ENCODE measurements at places on chromosomes 13 and 19.

DNA sequence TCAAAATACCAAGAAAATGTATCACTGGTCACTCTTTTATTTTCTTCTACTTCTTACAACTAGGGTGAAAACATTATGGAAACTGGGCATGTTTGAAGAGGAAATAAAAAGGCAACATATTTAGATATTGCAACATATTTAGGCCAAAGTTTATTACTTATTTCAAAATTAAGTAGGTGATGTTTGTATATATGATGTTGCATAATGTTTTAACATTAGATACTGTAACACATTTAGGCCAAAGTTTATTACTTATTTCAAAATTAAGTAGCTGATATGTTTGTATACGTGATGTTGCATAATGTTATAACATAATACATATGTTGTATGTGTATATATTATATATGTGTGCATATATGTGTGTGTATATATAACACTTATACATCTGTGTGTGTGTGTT lies 451.3 kb downstream of the LIG4 start:
- no peak for DNase-seq

- DNase-seq: no peak
Observed at GRCh38 chr19:5857203-5858081, 6.2 kb upstream of the FUT3 start.

GRCh38 chr19:1210227-1210538 lies 4.6 kb downstream of the STK11 start:
- DNase-seq: no peak

GRCh38 chr19:4337906-4338440 lies 654 bp downstream of the STAP2 start:
- DNase-seq: no peak

GRCh38 chr13:104798486-104798885 lies 1732.3 kb upstream of the SLC10A2 start:
- DNase-seq: no peak

DNA sequence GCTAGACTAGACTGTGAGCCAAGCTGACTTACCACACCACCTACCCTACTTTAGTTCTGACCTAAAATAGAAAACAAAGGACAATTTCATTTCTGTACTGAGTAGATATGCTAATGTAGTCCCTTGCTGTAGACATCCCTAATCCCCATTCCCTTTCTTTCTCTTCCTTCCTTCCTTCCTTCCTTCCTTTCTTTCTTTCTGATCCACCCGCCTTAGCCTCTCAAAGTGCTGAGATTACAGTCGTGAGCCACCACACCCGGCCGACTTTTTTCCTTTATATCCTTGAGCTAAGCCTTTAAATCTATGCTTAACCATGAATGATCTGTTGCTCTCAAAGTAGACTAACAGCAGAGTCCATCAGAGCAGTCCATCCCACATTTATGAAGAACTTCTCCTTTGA lies 465.0 kb downstream of the SLITRK6 start:
- DNase-seq: no peak

DNA sequence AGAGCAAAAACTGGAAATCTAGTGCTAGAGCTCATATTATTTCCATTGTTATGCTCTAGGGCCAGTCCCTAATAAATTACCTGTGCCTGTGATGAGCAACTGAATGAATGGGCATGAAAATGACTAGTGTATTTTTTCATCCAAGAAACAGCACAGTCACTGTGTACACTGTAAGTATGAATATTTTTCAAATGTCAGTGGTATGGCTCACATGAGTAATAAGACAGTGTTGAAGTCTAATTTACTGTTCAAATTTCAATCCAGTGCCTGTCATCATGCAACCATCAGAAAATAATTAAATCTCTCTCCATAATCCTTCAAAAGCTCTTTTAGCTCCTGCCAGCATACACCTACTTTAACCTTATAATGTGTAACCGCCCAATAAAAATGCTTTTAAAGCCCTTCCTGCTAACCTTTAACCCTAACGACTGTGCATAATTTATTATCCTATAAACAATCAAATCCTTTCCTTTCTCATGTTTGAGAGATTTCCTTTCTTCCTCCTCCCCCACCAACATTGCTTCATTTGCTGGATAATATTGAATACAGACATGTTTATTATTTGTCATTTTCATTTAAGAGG lies 378.3 kb downstream of the GPC5 start:
- no peak for DNase-seq

GRCh38 chr13:30907121-30907861 lies 1.2 kb downstream of the MEDAG start:
- no peak for DNase-seq

DNA sequence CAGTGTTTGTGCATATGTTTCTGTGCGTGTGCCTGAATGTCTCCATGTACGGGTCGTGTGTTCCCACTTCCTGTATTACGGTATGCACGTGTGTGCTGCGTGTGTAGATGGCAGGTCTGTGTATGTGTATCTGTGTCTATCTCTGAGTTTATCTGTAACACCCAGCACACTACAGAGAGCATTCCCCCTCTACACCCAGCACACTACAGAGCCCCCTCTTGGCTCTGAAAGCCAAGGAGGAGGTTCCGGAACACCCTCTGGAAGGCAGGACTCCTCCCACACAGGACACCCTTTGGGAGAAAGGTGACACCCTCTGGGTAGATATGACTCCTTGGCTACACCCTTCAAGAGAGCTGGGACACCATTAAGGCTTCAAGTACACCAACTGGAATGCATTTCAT lies 2.1 kb upstream of the ERFL start:
- no peak for DNase-seq

- no peak for DNase-seq
Observed at GRCh38 chr13:59601993-59602392, 561.7 kb downstream of the DIAPH3 start.

- DNase-seq: no peak
Observed at GRCh38 chr19:33840783-33841182, 44.1 kb downstream of the KCTD15 start.

- no peak for DNase-seq
Observed at GRCh38 chr19:19443902-19444680, 38.6 kb downstream of the GATAD2A start.

DNA sequence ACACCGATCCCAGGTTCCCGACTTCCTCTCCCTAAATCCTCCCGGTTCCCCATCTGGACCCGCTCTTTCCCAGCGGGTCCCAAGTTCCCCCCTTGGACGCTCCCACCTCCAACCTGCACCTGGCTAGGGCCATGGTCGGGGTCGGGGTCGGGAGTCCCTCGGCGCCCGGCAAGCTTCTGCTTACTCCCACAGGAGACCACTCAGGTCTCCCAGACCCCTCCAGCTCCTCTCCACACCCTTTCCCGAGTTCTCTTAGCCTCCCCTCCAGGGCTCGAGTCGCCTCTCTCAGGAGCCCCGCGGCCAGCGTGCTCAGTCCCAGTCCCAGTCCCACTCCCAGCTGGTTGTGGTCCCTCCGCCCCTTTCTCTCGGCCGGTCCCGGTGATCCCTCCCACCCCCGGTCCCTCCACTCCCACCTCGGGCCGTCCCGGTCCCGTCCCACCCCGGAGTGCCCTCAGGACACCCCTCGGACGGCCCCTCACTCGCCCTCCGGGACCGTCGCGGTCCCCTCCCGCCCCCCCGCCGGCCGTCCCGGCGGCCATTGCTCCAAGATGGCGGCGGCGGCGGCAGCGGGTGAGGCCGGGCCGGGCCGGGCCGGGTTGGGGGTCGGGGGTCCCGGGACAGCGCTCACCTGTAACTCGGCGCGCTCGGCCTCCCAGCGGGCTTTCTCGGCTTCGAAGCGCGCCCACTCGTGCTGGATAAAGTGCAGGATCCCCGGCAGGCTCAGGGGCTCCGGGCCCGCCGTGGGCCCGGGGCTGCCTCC lies at the start of gene FKRP:
Gene FKRP (plus strand): TSS at position 537 of the 760 bp plus-strand sequence. CDS start 9,394 bp downstream, outside the sequence.
- DNase-seq: no peak

DNA sequence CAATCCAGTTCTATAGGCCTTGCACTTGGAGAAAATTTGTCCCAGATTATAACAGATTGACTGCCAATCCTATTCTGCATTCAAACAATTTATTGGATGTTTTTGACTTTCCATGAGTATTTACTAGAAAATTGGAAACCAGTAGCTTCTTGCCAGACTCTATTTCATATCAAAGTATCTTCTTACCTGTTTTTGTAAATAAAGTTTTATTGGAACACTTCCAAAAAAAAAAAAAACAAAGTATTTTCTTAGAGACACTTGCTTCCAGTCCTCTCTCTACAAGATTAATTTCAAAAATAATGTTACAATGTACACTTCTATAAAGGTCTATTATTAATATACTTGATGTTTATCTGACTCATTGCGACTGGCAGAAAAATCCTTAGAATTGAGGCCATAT lies 209.2 kb upstream of the PCDH9 start:
- DNase-seq: no peak

DNA sequence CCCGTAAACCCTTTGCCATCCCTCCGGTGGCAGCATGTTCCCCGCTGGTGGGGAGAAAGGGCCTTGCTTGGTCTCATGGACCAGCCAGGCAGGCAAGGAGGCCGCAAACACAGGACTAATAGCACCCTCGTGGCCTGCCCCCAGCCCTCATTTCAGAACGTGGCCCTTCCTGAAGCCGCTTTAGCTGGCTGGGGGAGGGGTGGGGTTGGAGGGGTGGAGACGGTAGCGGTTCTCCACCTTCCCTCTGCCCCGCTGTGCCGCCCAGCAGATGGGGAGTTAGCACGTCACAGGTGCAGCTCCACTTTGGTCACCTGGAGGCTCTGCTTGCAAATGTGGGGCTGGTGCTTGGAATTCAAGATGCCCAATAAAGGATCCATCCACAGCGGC lies 59.3 kb upstream of the URI1 start:
- no peak for DNase-seq

DNA sequence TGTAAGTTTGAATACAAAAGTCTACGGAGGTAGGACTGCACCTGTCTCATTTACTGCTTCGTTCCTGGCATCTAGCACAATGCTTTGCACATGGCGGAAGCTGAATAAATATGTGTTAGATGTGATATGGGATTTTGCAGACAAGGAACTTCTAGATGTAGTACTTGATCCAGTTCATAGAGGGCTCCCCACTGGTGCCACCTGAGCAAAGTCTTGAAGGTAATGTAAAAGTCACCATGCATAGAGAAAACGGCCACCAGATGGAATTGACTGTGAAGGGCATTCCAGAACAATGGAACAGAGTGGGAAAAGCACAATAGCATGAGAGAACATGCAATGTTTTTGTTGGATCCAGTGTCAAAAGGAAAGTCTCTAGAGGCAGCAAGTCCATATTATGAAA lies 209.3 kb downstream of the HS6ST3 start:
- no peak for DNase-seq

DNA sequence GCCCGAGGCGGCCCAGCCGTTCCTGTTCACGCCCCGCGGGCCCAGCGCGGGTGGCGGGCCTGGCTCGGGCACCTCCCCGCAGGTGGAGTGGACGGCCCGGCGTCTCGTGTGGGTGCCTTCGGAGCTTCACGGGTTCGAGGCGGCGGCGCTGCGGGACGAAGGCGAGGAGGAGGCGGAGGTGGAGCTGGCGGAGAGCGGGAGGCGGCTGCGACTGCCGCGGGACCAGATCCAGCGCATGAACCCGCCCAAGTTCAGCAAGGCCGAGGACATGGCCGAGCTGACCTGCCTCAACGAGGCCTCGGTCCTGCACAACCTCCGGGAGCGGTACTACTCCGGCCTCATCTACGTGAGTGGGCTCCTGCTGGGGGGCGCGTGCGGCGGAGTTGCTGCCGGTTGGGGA lies 7.0 kb downstream of the MYH14 start:
- DNase-seq: no peak

GRCh38 chr13:53368948-53369347 lies 340.3 kb downstream of the OLFM4 start:
- no peak for DNase-seq

- peak; percentile 64 for DNase-seq
Observed at GRCh38 chr13:114128624-114129522, 3.5 kb downstream of the RASA3 start.

GRCh38 chr19:16942583-16942982 lies 53.8 kb downstream of the F2RL3 start:
- no peak for DNase-seq

- no peak for DNase-seq
Observed at GRCh38 chr13:78497702-78498355, 105.5 kb downstream of the POU4F1 start.

DNA sequence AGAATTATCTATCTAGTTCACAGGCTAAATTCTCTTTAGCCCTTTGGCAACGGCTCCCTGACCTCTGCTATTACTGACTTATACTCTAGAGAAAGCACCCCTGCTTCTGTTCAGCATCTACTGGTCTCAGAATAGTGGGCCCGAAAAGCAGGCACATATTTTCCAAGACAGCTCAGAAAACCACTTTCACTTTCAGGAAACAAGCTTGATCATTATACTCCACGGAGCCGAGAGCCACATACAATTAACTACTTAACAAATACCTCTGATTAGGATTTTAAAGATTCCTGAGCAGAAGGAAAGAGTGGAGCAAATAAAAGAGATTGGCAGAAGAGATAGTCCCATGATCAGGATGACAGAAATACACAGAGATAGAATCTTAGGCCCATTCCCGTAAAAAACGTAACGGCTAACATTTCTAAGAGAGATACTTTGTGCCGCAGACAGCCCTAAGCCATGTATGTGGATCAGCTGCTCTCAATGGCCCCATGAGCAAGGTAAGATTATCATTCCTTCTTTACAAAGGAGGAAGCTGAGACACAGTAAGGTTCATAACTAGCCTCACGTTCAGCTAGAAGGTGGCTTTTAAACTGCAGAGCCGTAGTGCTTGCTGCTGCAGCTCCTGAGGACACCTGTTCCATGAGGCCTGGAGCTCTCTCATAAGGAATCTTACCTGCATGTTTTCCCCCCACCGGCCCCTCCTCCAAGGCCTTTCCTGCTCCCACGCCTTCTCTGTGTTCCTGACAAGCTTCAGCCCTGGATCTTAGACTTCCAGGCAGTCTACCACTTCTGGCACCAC lies 227.2 kb downstream of the FOXO1 start:
- DNase-seq: no peak

DNA sequence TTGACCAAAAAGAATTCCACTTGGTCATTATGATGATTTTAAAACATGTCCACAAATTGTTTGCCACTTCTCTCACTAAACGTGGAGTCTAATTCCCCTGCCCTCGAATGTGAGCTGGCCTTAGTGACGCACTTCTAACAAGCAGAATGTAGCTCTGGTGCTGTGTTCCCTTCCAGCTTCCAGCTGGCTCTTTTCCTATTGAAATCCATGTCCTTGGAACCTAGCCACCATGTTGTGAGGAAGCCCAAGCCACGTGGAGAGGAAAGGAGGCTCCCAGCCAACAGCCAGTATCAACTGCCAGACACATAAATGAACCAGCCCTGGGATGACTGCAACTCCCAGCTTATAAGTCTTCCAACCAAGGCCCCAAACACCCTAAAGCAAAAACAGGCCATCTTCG lies 23.6 kb upstream of the CEBPA start:
- no peak for DNase-seq

GRCh38 chr13:34164582-34164981 lies 346.6 kb downstream of the RFC3 start:
- no peak for DNase-seq

DNA sequence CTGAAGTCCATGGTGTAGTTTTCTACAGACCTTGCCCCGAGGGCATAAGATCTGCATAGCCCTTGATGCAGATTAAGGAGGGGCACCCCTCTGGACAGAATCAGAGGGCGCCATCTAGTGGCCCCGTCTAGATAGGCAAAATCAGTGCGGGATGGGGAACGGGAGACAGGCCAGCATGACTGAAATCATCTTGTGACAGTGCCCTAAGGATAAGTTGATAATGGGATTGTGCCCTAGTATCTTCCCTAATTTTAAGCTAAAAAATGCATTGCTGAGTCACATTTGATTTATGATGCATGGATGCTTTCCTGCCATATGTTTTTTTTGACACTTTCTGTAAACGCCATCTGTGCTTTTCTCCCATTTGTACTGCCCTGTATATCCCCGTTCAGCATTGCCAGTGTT lies 19.0 kb upstream of the GPI start:
- no peak for DNase-seq

All from HS-5 (cell line).